ENCODE measurements at places on chromosomes 7 and 10.

DNA sequence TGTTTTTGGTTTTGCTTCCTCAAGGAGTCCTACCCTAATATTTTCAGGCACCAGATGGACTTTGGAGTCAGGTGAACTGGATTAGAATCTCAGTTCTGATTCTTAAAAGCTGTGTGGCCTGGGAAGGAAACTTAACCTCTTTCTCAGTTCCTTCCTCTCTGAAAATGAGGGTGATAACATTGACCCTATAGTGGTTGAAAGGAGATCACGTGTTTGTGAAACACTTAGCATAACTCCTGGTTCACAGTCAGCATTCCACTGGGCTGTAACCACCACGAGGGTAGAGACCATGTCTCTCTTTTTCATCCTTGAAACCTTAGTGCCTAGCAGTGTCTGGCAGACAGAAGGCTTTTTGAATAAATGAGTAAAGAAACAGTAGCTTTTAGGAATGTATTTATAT is 16.7 kb downstream of the LSMEM1 start:
- DNase-seq: no peak

GRCh38 chr10:17073725-17074540 is 55.7 kb downstream of the CUBN start:
- no peak for DNase-seq

- no peak for DNase-seq
Observed at GRCh38 chr7:126483972-126484371, 768.8 kb downstream of the GRM8 start.

GRCh38 chr7:16411391-16411790 is 9.9 kb downstream of the CRPPA start:
- DNase-seq: no peak

DNA sequence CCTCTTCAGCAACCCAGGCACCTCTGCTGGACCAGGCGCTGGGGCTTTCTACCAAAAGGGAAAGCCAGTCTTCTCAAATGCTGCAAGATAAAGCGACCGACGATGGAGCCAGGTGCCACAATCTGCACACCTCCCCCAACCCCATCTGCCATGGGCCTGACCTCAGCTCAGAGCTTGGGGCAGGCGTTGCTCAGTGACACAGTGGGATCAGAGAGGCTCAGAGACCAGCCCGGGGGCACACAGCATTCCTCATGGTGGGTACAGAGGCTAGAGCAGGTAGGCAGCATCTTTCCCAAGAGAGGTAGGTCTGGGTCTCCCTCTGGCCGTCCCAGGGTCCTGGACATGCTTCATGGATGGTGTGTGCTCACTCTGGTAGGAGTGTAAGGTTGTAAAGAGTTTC is 56.3 kb downstream of the ZMIZ1 start:
- no peak for DNase-seq

DNA sequence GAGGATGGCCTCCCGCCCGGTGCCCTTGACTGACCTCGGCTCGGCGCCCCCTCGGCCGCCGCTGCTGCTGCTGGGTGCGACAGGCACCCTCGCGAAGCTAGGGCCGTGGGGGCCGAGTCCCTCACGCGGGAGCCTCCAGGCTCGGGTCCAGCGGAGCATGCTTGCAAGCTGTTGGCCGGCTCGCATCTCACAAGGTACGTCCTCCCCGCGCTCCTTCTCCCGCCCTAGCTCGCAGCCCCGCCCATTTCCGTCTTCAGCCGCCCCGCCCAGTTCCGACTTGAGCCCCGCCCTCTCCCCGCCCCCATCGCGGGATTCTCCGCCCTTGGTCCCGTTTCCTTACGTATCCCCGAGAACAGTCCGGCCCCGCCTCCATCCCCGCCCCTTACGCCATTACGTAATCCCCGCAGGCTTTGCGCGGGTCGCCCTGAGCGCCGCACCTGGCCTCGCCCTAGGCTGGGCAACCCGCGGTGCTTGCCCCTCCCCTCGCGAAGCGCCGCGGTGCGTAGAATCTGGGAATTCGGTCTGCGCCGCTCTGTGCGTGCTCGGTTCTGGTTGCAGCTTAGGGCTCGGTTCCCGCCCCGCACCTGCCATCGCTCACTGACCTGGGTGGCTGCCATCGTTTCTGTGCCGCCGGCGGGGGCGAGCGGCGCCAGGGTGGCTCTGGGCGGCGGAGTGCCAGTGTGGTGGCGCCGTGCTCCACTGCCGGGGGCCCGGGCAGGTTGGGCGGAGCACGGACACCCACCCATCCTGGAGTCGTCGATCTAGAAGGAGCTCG is at the start of gene ABHD11:
Gene ABHD11, minus strand, starts transcription at position 191 of the 775 bp plus-strand sequence. Its CDS starts 32 bp downstream, at position 159.
- peak; percentile 93 for DNase-seq

DNA sequence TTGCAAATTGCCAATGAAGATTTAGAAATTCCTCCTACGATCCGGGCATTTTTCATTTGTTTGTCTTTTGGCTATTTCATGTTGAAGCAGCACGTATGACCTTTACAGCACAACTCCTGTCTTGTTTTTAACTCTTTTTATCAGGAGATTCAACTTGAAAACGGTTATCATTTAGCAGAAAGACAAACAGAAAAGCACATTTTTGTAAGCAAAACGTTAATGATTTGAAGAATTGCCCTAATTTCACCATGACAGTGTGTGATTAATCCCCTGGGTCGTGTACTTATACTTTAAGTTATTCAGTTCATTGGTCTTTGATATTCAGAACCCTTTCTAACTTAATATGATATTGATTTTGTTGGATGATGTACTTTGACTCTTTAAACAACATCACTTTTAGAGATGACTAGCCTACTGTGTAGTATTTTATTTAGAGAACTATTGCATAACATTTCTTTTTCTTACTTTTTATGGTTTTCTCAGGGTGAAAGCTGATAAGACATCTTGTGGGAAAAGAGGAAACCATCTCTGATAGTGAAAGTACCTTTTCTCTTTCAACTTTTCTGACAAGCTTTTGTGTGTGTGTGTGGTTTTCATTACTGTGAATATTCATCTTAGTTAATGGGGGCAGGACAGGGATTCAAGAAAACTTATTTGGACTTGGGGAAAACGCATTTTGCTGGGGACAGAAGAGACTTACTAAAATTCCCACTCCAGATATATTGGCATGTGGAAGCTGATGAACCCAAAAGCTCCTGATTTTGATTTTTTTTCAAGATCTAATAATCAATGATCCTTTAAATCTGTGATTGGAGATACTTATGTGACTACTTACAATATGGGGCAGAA is 8.1 kb downstream of the HHEX start:
- peak; percentile 47 for DNase-seq

GRCh38 chr7:156578578-156578940 is 62.0 kb upstream of the RNF32 start:
- DNase-seq: no peak

- no peak for DNase-seq
Observed at GRCh38 chr10:72336259-72337038, 18.3 kb downstream of the DNAJB12 start.

DNA sequence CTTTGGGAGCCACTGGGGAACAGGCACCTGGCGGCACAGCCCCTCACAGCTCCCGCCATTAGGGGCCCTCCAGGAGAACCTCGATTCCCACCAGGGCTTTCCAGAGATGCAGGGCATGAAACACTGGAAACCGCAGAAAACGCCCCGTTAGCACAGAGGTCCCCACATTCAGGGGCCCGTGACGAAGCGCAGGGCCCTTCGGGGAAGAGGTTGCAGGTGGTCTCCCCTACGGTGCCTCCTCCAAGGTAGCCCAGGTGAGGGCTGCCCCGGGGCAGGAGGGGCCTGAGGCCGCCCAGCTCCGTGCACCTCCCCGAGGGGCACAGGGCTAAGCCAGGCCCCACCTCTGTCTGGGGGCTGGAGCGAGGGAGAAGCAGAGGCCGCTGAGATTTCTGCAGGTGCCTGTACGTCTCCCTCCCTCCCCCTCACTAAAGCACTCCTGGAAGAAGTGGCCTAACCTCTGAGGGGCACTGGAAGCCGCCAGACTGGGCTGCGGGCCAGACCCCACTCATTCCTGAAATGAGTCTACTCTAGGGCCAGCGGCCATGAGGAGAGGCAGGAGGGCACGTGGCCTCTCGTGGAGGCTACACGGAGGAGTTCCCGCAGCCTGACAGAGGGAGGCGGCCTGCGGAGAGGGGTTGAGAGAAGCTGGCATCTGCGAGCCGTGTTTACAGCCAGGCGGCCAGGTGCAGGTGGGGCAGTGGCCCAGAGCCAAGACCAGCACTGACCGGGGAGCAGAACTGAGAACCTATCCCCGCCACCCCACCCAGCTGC is 6.9 kb downstream of the PDGFA start:
- no peak for DNase-seq
